ENCODE measurements at places on chromosomes 1 and 21.

DNA sequence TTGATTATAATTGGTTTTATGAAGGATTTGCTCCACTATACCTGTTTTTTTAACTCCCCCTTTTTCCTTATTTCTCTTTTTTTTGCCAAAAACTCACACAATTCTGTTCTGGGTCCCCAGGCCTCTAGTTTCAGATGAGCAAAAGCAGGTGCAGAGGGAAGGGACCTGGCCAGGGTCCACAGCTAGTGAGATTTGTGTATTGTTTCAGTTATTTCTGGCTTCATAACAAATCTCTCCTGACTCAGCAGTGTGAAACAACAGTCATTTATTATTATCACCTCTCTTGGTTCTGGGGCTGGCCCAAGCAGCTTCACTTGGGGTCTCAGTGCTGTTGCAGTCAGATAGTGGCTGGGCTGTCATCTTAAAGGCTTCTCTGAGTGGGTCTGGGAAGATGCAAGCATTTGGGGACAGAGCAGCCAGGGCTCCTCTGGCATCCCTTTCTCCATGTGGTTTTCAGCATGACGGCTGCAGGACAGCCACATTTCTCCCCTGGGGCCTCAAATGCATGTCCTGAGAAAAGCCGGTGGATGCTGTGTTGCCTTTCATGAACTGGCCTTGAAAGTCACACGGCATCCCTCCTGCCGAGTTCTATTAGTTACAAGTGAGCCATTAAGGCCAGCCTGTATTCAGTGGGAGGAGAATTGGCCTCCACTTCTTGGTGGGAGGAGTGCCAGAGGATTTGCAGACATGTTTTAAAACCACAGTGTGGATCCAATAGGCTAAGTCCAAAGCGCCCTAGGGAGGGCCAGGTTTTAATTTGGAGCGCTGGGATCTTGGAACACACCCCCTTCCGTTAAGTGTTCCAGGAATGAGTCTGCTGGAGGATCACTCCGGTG, 137.1 kb downstream of the CAMTA1 start:
- DNase-seq = peak; percentile 74

DNA sequence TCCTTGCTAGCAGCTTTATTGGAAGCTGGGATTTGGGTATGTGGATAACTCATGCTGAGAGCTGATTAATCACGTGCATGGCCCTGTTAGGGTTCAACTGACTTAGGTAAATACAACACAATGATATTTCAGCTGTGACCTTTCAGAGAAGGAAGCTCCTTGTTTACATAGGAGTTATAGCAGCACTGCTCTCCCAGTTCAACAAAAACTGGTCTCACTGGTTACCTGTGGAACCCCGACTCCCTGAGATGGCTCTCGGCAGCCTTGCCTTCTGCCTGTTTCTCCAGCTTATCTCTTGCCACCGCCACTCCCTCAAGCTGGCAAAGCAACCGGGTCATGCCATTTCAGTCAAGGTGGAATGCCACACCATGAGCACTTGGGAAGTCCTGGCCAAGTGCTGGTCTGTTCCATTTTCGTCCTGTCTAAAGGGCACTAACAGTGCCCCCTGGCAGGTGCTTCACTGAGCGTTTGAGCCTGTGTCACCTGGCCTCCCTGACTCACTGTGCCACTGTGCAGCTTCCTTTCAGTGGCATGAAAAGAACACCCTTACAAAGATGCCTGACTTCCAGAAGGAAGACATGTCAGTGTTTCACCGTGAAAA, 31.6 kb downstream of the DOP1B start:
- no peak for DNase-seq

DNA sequence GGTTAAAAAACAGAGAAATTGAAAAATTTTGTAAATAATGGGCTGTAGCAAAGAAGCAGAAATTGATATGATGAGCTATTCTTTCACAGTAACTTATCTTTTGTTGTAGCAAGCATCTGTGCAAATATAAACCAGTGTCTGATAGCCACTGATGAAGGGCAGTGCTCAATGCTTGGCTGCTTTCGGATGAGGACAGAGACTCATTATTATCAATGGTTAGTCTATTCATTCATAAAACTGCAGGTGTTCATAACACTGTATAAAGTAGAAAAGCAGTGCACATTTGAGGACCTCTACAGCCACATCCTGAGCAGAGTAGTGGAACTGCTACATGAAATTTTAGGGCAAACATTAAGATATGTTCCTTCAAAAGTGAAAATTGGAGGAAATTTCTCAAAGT, 107.2 kb downstream of the FAF1 start:
- no peak for DNase-seq

GRCh38 chr1:30788580-30789387, 31.2 kb upstream of the LAPTM5 start:
- DNase-seq = no peak

DNA sequence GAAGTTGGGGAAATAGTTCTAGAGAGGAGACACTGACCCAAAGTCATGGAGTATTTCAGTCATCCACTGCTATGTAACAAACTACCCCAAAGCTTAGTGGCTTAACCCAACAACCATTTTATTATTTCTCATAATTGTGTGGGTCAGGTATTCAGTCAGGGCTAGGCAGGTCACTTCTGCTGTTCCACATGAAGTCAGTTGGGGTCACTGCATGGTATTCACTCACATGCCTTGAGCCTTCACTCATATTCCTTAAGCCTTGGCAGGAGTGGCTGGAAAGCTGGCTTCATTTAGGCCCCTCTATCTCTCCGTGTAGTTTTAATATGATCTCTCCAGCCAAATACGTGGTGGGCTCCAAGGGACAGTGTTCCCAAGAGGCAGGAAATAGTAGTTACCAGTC, 17.5 kb upstream of the RNF11 start:
- no peak for DNase-seq

DNA sequence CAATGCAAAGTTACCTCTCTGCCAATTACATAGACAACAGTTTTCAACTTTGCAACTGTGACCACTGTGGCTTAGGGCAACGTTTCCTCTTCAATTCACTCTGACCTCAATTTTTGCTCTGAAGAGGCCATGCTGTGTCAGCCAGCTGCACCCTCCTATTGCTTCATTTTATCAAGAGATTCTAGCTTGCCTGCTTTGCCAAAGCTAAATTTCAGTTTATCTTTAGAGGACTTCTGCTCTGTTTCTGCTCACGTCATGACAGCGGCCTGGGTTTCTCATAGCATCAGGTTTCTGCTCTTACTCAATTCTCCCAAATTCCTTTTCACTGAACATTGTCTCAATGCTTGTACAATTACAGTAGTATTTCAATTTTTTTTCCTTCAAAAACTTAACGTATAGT, 154.6 kb downstream of the PLA2G4A start:
- DNase-seq = peak; percentile 88

DNA sequence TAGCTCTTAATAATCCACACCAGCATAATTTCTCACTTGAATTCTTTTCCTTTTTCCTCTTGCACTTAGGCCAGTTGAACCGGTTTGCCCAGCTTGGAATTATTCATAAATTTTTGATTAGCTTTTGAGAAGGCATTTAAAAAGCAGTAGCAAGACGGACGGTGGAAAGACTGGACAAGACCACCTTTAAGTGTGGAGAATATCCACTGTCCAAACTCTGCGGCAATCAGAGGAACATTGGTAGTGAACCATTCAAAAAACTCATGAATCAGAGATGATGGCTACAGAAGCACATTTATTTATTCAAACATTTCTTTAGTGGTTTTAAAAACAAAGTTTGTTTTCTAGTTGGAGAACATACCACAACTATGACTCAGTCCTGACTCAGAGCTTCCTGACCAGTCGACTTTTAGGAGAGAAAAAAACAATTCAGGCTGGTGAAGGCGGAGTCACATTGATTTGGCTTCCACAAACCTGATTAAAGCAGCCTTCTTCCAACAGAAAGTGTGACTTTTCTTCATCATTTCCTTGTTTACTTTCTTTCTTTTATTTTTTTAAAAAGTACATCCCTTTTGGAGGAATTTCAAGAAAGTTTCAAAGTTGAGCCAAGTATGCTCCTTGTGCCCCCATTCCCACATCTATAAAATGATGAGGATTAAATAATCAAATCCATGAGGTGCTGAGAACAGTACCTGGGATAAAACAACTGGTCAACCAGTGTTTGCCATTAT, 128.8 kb downstream of the ADSS2 start:
- DNase-seq = peak; percentile 94

Measured in adipocyte (in vitro differentiated cells).